ENCODE measurements at places on chromosomes 16 and 17. TPM values are rescaled to one million over a fixed set of nuclear protein-coding genes. Genes with fewer than 3 reads are reported as not detected.

Gene TLCD1
- under 0.01 TPM for total RNA-seq

Gene CSH2
- total RNA-seq, result not detected

Gene TMEM219
- total RNA-seq, result 26.9 TPM

GRCh38 chr17:48025904-48026501 lies 11.6 kb downstream of the COPZ2 start:
- no peak for DNase-seq

DNA sequence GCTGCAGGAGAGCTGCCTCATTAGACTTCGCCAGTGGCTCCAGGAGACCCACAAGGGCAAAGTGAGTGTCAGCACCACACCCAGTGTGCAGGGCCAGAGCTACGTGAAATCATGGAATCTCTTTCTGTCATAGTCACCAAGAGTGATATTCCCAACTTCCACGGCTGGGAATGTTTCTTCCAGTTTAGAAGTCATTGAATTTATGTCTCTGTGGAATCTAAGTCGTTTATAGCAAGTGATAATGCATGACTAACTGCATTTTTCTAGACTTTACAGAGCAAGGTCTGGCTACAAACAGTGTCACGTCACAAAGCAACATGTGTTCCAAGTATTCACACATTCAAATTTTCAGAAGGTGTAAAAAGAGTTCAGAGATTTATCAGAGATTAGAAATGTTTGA lies 55.5 kb downstream of the SEC14L1 start:
- DNase-seq, result no peak

Measured in frontal cortex (tissue), 4 donors.